GM04503 (cell line): ENCODE measurements at places on chromosomes 3 and 15.

GRCh38 chr3:52228266-52228665 lies 2.8 kb upstream of the TLR9 start:
- no peak for DNase-seq

DNA sequence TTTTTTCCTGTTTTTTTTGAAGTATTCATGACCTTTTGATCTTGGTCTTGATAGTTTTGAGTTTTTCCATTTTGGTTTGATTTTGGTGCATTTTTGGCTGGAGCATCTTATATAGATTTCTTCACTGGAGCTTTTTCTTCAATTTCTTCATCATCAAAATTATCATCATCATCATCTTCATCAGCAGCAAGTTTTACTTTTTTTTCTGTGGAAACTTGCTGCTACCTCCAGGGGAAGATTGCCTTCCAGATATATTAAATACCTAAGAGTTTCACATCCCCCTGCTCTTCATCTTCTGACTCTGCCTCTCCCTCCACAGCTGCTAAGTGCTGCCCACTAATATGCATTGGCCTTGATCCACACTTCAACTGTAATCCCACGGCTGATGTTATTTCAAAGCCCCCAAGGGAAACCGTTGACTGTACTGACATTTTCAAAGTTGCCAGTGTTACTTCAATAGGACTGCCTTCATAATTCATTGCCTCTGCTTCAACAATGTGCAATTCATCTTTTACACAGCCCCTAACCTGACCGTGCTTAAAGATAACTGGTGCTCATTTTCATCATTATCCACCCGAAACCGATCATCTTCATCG lies 151.7 kb downstream of the NR1D2 start:
- no peak for DNase-seq

DNA sequence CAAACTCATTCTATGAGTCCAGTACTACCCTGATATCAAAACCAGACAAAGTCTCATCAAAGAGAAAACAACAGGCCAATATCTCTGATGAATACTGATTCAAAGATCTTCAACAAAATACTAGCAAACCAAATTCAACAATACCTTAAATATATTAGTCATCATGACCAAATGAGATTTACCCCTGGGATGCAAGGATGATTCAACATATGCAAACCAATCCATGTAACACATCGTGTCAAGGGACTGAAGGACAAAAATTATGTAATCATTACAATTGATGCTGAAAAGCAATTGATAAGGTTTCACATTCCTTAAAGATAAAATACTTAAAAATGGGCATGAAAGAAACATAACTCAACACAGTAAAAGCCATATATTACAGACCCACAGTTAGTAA lies 1476.9 kb downstream of the SI start:
- no peak for DNase-seq

DNA sequence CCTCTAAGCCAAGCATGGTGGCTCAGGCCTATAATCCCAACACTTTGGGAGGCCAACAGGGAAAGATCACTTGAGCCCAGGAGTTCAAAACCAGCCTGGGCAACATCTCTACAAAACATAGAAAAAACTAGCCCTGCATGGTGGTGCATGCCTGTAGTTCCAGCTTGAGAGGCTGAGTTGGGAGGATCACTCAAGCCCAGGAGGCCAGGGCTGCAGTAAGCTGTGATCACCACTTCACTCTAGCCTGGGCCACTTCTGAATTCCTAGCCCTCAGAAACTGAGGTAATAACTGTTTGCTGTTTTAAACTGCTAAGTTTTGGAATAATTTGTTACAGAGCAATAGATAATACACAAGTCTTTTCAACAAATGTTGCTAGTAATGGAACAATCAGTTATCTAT lies 16.4 kb downstream of the IP6K1 start:
- DNase-seq: no peak

DNA sequence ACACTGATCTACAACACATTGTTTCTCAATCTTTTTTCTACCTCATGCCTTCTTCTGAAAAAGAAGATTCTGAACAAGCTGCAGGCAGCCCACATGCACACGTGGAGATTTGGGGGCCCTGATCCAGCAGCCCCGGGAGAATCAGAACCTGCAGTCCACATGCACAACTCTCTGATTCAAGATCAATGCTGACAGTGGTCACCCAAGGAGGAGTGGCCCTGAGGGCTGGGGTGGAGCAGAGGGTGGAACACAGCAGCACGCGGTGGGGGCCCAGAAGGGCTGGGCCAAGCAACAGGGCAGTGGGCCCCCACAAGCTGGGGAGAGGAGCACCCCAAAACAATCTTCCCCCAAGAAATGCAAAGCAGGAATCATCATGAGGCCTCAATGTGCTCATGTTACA lies 202.1 kb upstream of the NSMCE3 start:
- no peak for DNase-seq

GRCh38 chr3:175902226-175902625 lies 1043.1 kb downstream of the NAALADL2 start:
- no peak for DNase-seq

GRCh38 chr3:144308396-144308795 lies 336.8 kb downstream of the DIPK2A start:
- no peak for DNase-seq

DNA sequence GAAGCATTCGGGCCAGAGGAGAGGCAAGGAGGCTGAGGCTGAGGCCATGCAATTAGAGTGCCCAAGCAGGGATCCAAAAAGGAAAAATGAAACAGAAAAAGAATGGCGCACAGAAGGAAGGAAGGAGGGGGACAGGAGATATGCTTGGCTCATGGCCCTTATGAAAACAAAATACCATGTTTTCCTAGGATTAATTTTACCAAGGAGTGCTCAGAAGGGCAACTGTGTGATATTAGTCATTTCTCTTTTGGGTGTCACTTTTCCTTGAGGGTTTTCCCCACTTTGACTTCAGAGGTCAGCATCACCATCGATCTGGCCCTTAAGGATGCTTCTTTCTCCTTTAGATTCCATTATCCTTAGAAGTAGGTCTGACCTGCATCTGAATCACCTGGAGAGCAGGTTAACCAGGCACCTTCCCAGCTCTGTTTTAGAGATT lies 1.4 kb downstream of the PARP14 start:
- no peak for DNase-seq

GRCh38 chr3:38276917-38277630 lies 5.0 kb upstream of the SLC22A14 start:
- no peak for DNase-seq

DNA sequence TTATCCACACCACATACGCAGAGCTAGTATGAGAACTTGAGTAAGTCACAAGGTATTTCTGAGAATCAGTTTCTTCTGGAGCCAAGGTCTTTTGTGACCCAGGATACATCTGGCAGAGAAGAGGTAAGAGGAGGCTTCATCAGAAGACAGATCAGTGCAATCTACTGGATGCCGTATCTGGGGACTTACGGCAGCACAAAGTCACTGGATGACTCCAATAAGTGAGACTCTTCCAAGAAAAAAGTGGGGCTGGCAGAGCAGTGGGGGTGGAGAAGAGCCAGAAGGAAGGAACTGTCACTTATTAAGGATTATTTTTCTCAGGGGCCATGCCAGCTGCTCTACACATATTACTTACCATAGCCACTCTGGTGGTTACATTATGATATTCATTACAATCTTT lies 31.6 kb upstream of the UBXN7 start:
- DNase-seq: no peak

- DNase-seq: no peak
These were observed 26.7 kb upstream of the TMC3 start for GRCh38 chr15:81400640-81401236.

DNA sequence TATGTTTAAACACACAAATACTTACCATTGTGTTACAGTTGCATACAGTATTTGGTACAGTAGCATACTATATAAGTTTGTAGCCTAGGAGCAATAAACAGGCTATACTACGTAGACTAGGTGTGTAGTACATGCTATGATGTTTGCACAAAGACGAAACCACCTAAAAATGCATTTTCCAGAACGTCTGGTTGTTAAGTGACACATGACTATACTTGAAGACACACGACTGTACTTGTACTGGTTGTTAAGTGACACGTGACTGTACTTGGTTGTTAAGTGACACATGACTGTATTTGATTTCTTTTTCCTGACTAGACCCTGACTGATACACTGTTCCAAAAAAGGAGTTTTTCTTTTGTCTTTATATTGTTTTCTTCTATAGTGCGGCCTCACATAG lies 34.1 kb downstream of the RAB8B start:
- DNase-seq: no peak

DNA sequence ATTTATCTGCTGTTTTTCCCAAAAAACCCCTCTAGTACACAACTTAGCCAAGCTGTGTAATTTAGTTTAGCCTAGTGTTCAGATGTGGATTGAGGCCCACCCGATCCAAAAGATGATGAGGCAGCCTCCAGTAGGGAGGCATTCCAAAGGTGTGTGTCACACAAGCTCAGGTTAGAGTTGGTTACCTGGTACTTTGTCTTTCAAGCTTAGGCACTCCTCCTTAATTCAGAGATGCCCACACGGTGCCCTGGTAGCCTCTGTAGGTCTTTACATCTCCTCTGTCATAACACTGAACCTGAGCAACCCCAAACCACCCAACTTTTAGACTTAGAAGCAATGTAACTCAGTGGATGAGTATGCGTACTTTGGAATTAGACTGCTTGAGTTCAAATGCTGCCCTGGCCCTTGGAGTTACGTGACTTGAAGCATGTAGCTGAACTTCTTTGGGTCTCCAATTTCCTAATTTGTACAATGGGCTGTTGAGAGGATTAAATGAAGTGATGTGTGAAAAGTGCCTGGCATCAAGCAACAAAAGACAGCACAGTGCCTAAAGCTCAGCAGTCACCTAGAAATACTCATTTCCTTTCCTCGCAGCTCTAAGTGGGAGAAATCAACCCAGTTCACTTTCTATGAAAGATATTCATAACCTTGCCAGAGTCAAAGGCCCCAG lies 284.6 kb upstream of the RARB start:
- DNase-seq: no peak

DNA sequence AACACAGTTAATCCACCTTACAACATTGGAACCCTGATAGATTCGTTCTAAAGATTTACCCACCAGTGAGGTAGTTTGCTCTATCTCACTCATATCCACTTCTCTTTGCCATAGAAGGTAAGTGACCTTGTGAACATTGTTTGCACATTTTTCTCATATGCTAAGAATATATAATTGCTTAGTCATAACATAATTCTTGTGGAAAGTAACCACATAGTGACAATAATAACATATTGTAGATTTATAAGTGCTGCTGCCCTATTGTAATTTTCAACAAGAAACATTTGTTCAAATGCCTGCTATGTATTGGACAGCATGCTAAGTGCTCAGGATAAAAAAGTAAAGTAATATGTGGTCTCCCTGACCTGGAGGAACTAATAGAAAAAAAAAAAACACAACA lies 554.2 kb upstream of the KCNMB2 start:
- peak; percentile 50 for DNase-seq

- no peak for DNase-seq
These were observed 118.4 kb downstream of the ADCY5 start for GRCh38 chr3:123330441-123330991.

GRCh38 chr3:184805351-184806038 lies 6.5 kb upstream of the VPS8 start:
- DNase-seq: no peak

DNA sequence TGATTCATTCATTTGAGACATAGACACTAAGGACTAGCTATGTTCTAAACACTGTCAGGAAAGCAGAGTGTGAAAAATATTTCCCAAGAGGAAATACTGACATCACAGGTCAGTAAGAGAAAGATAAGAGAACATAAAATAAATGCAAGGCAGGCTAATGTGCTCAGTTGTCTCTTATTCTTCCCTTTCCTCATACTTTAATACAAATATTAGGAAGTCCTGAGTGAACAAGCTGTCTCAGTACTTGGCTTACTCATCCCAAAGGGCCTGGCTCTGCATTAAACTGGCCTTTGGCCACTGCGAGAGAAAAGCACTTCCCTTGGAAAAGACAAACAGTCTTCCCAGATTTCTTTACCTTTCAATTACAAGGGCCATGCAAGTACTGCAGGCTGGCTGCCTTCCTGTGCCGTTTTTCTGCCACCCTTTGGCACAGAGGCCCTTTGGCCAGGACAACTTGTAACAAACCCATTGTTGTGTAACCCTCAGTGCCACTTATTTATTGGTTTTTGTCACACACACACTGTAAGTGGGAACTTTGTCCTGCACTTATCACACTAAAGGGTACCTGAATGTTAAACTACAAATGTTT lies 31.7 kb downstream of the EDC3 start:
- no peak for DNase-seq

GRCh38 chr3:59334585-59334984 lies 284.8 kb upstream of the CFAP20DC start:
- peak; percentile 31 for DNase-seq

DNA sequence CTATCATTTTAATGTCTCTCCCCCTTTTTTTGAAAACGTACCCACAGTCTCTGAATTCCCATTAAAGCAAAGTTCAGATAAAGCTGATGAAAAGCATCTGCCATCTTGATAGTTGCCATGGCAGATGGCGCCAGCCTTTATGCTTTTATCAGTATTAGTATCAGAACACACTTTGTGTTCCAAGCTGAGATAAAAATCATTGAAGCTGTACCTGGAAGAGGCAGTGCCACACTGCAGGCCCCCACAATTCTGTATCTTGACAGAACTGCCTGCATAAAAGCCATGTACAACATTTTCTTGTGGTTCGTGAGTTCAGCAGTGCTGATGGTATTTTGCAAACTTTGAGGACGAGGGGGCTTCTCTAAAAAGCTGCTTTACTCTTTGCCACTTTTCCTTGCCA lies 311.7 kb downstream of the SATB1 start:
- DNase-seq: no peak

DNA sequence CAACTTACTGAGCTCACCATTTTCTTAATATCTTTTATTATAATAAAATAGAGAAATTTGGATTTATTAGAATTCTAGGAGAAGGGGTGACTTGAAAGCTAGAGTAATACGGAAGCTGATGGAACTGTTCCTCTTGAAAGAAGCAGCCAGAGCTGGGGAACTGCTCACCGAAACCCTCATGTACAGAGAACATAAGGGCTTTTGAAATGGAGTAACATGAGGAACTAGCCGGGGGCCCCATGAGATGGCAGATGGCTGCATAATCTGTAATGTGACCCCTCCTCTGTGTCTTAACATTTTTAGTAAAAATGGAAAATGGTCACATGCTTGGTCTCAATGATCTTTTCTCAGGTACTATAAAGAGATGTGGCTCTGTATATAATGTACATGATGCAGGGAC lies 15.7 kb upstream of the DYNC1LI1 start:
- no peak for DNase-seq

DNA sequence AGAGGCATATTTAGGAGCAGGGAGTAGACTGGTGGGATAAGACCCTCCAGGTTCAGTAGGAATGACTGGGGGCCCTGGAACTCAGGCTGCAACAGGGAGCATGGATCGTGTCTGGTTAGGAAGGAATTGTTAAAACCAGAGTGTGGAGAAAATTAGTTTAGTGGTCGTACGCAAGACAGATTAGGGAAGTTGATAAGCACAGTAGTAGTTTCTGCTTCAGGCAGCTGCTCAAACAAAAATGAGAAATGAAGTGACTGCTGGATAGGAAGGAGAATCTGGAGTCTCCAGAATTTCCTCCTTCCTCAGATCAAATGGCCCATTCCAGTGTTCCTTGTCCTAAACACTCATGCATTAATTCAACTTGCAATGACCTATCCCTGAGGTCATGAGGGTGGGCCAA lies 11.2 kb downstream of the MYD88 start:
- DNase-seq: no peak

GRCh38 chr3:142724682-142725356 lies 985 bp downstream of the TRPC1 start:
- no peak for DNase-seq
